ENCODE measurements at places on chromosomes 1 and 21.
A peak's percentile ranks its signal among the peaks of the same experiment; 100 is the strongest.

DNA sequence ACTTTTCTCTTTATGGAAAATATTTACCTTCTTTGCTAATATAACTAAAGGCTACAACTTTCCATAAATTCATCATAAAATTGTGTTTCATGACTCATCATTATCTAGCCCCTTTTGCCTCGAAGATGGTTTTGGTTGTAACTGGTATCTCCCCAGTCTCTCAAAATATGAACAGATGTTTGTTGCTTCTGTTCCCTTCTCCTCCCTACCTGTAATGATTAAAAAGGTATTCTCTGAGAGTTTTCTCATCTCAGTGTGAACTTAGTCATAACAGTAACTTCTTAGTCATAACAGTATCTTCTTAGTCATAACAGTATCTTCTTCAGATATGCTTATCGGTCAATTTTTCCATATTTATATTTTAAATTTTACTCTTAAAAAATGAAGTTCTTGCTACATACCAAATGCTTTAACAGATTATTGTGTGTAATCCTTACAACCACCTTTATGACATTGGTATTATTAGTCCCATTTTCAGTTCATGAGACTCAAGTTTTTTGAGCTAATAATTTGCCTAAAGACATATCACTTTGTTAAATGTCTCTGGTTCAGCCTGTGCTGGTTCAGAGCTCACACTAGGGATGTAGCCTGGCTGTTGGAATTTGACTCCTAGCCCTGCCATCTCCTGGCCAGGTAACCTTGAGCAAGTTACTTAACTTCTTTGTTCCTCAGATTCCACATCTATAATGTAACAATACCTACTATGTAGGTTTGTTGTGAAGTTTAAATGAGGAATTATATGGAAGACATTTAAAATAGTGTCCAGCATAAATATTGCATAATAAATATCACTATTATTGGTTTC lies 32.6 kb downstream of the ATP1B1 start:
- DNase-seq, result no peak

GRCh38 chr1:67171574-67171955 lies 5.3 kb downstream of the IL23R start:
- no peak for DNase-seq

DNA sequence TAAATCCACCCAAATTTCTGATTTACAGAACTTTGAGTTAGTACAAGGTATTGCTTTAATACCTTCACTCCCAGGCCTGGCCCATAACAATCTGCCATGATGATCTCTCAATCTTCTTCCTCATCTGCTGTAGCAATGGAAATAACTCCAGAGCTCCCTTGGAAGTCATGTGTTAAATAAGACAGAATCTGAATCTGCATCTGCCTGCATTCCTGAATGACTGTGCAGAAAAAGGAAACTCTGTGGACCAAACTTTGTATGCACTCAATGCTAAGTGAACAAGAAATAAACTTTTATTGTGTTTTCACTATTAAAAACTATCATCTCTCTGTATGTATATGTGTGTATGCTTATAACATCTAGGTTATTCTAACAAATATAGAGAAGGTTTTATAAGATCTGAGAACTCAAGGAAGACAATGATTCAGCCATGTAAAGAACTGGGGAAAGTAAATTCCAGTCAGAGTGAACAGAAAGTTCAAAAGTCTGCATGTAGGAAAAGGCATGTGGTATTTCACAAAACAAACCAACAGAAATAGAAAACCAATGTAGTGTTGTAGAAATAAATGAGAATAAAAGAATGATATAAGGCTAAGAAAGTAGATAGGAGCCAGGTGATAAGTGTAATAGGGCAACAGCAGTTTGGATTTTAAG lies 390.2 kb downstream of the USH2A start:
- DNase-seq, result no peak

DNA sequence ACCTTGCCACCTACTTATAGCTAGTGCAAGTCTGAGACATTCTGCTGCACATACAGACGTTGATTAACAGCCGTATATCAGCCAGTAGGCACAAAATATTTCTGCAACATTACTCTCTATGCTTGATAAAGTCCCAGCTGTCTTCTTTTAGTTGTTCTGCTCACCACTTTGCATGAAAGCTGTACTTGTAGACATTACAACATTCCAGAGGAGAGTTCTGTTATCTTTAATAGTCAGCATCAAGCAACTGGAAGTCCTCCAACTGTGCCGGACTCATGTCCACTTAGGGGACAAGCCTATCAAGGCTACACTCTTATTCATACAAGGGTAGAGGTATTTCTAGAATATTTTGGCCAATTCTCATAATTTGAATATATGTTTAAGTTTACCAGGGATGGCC lies 50.0 kb downstream of the CACHD1 start:
- DNase-seq, result no peak

- DNase-seq, result no peak
Measured at GRCh38 chr1:89454845-89455521, 69.6 kb upstream of the LRRC8B start.

DNA sequence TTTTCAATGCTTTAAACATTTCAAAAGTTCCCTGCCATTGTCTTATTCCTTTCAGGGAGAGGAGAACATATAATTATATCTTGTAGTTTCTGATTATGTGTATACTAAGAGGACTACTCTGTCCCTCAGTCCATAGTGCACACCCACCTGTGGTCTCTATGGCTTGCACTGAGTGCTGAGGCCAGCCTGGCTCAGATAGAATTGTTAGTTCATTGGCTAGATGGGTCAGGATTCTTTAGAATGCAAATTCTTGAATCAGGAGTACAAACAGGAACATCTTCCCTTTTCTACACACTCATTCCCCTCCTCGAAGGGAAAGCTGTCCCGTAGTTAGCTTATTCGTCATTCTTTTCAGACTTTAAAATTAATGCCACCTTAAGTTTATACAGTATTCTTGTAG lies 8.2 kb downstream of the BACH1 start:
- no peak for DNase-seq

- DNase-seq, result no peak
Measured at GRCh38 chr1:93178418-93178817, 1.8 kb downstream of the TMED5 start.

DNA sequence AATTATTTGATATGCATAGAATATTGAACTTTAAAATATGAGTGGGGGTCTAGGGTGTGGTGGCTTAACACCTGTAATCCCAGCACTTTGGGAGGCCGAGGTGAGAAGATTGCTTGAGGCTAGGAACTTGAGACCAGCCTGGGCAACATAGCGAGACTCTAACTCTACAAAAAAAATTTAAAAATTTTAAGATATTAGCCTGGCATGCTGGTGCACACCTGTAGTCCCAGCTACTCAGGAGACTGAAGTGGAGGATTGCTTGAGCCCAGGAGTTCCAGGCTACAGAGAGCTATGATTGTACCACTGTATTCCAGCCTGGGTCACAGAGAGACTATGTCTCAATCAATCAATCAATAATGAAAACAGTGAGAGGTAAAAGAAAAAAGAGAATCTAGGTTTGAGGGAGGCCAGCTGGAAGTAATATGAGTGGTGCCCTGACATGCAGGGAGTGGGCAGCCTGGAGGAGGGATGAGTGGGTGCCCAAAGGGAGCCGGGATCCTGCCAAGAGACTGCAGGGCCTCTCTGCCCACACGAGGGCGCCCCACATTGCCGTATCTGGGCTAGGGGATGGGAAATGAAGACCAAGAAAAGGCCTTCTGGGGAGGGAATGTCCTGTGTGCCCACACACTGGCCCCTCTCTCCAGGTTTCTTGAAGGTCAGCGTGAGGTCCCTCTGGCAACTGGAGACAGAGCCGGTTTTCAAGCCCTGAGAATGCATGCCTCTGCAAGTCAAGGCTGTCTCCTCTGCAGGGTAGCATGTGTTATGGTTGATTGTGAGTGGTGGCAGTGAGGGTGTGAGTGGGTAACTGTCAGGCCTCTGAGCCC lies 93.9 kb upstream of the PPM1J start:
- DNase-seq, result peak; percentile 24

- no peak for DNase-seq
Measured at GRCh38 chr1:154193821-154194220, 1.9 kb upstream of the TPM3 start.

DNA sequence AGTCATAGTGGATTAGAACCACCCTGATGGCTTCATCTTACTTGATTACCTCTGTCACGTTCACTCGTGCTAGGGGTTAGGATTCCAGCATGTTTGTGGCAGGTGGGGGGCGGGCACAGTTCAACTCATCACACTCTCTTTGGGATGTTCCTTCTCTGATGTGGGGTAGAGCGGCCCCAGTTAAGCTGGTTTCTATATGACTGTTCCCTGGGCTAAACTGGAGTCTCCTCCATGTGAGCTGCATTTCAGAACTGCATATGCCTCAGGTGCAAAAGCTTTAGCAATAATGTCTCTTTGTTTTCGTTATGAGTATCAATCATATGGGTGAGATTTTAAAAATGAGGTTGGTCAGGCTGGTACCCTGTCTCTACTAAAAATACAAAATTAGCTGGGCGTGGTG lies 393.2 kb downstream of the RPS6KC1 start:
- no peak for DNase-seq

DNA sequence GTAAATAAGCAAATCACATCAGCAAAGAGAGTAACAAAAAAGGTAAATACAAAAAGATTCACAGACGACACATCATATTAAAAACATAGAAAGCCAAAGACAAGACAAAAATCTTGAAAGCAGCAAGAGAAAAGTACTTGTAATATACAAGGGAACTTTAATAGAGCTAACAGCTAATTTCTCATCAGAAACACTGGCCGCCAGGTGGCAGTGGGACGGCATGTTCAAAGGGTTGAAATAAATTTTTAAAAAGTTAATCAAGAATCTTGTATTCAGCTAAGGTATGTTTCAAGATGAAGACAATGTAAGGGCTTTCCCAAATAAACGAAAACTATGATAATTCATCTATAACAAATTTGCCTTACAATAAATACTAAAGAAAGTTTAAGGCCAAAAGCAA lies 358.1 kb downstream of the LRRIQ3 start:
- no peak for DNase-seq

GRCh38 chr21:29386803-29387202 lies 88.1 kb downstream of the BACH1 start:
- no peak for DNase-seq

GRCh38 chr1:228295201-228295600 lies 87.4 kb downstream of the OBSCN start:
- no peak for DNase-seq

DNA sequence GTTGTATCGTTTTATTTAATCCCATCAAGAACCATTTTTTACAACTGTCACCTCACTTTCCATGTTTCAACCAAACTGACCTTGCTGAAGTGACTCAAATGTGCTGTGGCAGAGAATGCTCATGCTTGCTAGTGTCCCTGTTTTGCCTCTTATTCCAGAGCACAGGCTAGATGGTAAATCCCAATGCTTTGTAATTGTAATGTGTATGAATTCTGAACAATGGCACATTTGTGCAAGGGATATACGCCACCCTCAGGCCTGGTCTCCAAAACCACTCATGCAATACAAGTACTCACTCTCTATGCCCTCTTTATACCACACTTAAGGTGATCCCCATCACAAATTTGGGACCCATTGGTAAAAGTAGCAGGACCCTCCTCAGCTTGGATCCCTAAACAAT lies 313.6 kb downstream of the HHIPL2 start:
- DNase-seq, result no peak

DNA sequence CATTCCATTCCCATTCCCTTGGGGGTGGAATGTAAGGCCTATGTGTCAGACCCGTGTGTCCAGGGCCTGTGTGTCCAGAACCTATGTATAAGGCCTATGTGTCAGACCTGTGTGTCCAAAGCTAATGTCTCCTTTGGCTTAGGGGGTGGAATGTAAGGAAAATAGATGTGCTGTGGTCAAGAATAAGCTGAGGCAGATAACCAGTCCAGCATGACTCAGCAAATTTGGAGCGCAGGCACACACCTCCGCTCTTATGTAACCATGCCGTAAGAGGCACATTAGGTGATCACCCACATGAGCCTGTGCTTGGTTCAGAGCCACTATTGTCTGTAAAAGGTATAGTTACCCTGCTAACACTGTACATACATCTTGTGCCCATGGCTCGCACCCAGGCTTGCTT lies 150.8 kb upstream of the SGIP1 start:
- DNase-seq, result no peak

DNA sequence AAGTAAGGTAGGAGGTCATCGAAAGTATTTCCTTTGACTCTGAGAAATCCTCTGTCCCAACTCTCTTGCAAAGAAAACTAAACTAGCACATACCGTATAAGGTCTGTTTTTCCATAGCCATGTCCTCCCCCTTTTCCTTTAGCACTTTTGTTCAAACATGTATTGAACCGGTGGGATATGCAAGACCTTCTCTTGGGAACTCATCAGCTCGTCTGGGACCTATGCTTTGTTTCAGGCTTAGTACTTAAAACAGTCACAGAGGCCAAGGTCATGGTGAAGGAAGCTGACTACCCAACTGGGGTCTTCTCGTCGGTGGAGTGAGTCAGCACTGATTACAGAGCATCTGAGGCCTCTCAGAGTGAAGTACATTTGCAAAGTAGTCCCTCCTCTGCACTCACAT lies 185.0 kb downstream of the ZBTB18 start:
- no peak for DNase-seq

DNA sequence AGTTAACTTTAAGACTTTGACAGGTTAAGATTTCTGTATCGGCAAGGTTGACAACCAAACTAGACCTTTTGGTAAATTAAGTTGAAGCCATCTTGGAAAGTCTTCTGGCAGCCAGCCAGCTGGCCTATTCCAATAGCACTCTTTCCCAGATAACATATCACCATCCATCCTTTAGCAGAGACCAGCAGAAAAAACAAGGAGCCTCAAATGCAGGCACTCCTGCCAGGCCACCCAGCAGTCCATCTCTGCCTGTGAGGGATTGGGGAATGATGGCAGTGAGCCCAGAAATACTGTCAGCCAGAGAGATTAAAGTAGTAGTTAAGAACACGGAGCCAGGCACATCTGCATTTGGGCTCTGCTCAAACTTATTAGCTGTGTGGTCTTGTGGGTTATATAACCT lies 19.4 kb downstream of the ZBTB40 start:
- no peak for DNase-seq

DNA sequence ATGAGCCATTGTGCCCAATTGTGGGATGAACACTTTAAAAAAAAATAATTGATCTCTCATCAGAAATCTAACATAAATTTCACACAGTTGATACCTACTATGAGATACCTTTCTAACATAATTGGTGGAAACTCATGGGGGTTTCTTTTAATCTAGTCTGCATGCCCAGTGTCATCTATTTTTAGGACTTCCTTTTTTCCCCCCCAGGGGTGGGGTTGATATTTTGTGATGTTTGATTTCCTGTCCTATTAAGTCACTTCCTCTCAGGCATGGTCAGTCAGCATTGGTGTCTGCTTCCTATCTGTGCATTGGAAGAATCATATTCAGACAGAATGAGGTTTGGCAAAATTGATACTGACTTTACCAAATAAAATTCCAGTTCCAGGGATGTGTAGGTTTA lies 21.5 kb downstream of the NFYC start:
- no peak for DNase-seq

DNA sequence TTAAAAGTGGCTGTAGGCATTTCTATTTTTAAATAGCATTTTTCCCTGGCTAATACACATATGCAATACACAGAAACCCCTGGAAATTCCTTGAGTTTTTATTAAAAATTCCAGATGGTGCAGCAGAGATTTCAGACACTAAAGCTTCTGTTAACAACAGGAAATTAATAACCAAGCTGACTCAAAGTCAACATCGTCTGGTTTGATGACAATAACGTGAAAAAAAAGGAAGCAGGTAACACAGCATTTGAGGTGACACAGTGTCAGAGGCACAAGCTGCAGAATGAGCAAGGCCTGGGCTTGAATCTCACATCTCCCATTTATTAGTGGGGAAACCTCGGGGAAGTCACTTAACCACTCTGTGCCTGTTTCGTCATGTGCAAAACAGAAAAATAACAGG lies 64.6 kb upstream of the GJB5 start:
- no peak for DNase-seq

- DNase-seq, result no peak
Measured at GRCh38 chr1:70034403-70034802, 171.0 kb downstream of the LRRC40 start.

GRCh38 chr1:43430831-43431230 lies 22.9 kb downstream of the HYI start:
- DNase-seq, result no peak

All from stimulated activated CD8-positive, alpha-beta memory T cell treated with anti-CD3 and anti-CD28 coated beads, Interleukin-15, amount 100 ng/mL, for 24 hours (primary cell).